ENCODE measurements at places on chromosomes 1 and 21. TPM values are rescaled to one million over a fixed set of nuclear protein-coding genes. Genes with fewer than 3 reads are reported as not detected.
A peak's percentile ranks its signal among the peaks of the same experiment; 100 is the strongest.

The SELL gene
- not detected for total RNA-seq

GRCh38 chr1:173355281-173356031 lies 121.7 kb upstream of the PRDX6 start:
- H3K4me3 ChIP-seq = no peak overlapping the region
- no peaks in the 10 kb centered on the region for H3K27me3 ChIP-seq
- H3K27ac ChIP-seq = no peak overlapping the region

DNA sequence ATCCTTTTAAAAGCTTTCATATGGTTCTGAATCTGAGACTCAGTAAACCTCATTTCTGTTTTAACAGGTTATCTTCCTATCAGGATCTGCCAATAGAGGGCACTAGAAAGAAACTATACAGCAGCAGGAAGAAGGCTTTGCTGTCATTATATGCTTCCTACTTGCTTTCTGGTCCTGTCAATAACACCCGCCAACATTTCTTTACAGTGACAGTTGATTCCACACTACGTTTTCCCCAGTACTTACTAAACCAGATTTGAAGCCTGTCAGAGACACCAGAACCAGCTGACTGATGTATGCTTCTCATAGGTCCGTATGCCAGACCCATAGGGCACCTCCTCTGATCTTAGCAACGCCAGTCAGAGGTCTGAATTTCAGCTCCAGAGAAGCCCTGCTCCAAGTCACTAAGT lies 341.0 kb upstream of the NEGR1 start:
- H3K4me3 ChIP-seq = no peak overlapping the region
- no peaks in the 10 kb centered on the region for H3K36me3 ChIP-seq
- H3K27me3 ChIP-seq = no peaks in the 10 kb centered on the region
- DNase-seq = peak; percentile 38
- no peak overlapping the region for H3K27ac ChIP-seq

The TSSK3 gene
- total RNA-seq = 1.6 TPM

DNA sequence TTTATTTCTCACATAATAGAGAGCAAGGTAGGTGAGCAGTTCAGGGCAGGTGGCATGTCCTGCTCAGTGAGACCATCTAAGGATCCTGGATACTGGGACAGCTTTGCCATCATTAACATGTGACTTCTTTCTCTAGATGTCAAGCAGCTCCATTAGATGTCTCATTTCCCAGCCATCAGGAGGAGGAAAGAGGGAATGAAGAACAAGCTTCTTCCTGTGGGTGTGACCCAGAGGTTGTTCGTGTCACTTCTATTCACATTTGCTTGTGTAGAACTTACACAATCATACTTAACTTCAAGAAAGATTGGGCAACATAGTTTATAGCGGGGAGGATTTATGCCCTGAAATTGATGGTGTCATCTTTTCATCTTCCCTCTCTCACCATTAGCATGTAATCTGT lies 169.2 kb upstream of the B3GALT2 start:
- no peak overlapping the region for H3K4me3 ChIP-seq
- no peak for DNase-seq
- no peaks in the 10 kb centered on the region for H3K36me3 ChIP-seq
- H3K27ac ChIP-seq = no peak overlapping the region
- H3K4me1 ChIP-seq = no peaks in the 10 kb centered on the region
- no peaks in the 10 kb centered on the region for H3K27me3 ChIP-seq

The OLIG2 gene
- 2.0 TPM for total RNA-seq

The ARHGEF10L gene
- total RNA-seq = 20.2 TPM

GRCh38 chr1:55775007-55775406 lies 559.8 kb upstream of the USP24 start:
- no peaks in the 10 kb centered on the region for H3K27me3 ChIP-seq
- no peaks in the 10 kb centered on the region for H3K36me3 ChIP-seq
- H3K4me1 ChIP-seq = no peaks in the 10 kb centered on the region
- DNase-seq = no peak
- H3K4me3 ChIP-seq = no peak overlapping the region

DNA sequence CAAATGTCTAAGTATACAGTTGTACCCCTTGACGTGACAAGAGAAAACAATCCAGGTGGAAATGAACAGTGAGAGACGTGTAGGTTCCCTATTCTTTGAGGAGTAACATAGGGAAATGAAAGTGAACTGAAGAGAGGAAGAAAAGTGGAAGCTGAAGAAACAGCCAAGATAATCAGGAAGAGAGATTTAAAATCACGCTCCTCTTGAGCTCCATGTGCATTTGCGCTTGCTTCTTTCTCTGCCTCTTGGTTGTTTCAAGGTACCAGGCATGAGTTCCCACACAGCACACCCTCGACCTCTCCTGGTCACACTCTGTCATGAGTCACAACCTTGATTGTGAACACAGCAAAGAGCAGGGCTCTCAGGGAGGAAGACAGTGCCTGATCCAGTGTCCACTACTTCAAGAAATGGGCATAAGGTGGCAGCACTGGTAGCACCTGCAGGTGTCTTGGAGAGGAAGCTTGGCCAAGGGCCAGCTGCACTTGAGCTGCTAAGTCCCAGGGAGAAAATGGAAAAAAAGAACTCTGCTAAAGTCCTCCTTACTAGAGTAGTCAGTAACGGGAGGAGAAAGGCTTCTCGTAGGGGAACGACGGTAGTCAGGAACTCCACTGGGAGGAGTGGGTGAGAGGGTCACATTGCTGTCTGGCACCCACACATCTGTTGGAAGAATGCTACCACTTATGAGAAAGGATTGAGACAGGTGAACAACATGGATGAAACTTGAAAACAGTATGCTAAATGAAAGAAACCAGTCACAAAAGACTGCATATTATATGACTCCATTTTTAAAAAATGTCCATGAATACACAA lies 18.3 kb upstream of the ARID1A start:
- peak; percentile 86 for DNase-seq
- H3K4me1 ChIP-seq = no peaks in the 10 kb centered on the region
- H3K27ac ChIP-seq = no peak overlapping the region
- no peaks in the 10 kb centered on the region for H3K27me3 ChIP-seq
- H3K36me3 ChIP-seq = no peaks in the 10 kb centered on the region
- no peak overlapping the region for H3K4me3 ChIP-seq

The PTPN22 gene
- not detected for total RNA-seq

The RASSF5 gene
- 0.50 TPM for total RNA-seq

- no peaks in the 10 kb centered on the region for H3K4me1 ChIP-seq
- H3K27ac ChIP-seq = no peak overlapping the region
- no peak for DNase-seq
- H3K4me3 ChIP-seq = no peak overlapping the region
Observed at GRCh38 chr1:68339505-68339904, 107.2 kb upstream of the WLS start.

GRCh38 chr1:207454046-207454964 lies at the start of gene CR2:
CR2 (plus strand) TSS chr1:207454328; CDS start chr1:207454419, 91 bp downstream.
- H3K36me3 ChIP-seq = no peaks in the 10 kb centered on the region
- no peak within 1 kb of the TSS for H3K27ac ChIP-seq
- 0 out of 2 replicates have a peak, but pooled peaks cover 2% of the 10 kb centered on the region for H3K4me1 ChIP-seq
- peak; percentile 92 for DNase-seq

- H3K27me3 ChIP-seq = no peaks in the 10 kb centered on the region
- DNase-seq = no peak
- H3K4me1 ChIP-seq = peaks cover 2% of the 10 kb centered on the region
- H3K4me3 ChIP-seq = no peak overlapping the region
- H3K36me3 ChIP-seq = no peaks in the 10 kb centered on the region
- H3K27ac ChIP-seq = no peak overlapping the region
Observed at GRCh38 chr1:167999877-168000276, 63.0 kb upstream of the MPC2 start.

GRCh38 chr1:35448344-35448801 lies 108.8 kb downstream of the KIAA0319L start:
- no peak for DNase-seq
- no peaks in the 10 kb centered on the region for H3K27me3 ChIP-seq
- H3K27ac ChIP-seq = no peak overlapping the region
- no peaks in the 10 kb centered on the region for H3K4me1 ChIP-seq
- H3K4me3 ChIP-seq = no peak overlapping the region

GRCh38 chr21:42518215-42518614 lies 4.6 kb downstream of the SLC37A1 start:
- H3K36me3 ChIP-seq = peaks cover 10% of the 10 kb centered on the region
- H3K4me3 ChIP-seq = no peak overlapping the region
- peaks cover 9% of the 10 kb centered on the region for H3K4me1 ChIP-seq
- no peaks in the 10 kb centered on the region for H3K27me3 ChIP-seq

The PLA2G2A gene
- 7.1 TPM for total RNA-seq

The FAM110D gene
- 0.46 TPM for total RNA-seq

Data from H9 (cell line).